Urinary bladder (tissue), 4 donors: ENCODE measurements at places on chromosomes 1 and 21. TPM values are rescaled to one million over a fixed set of nuclear protein-coding genes. Genes with fewer than 3 reads are reported as not detected.

SLC5A9 gene
- total RNA-seq: 0.16 TPM

ASCL5 gene
- not detected for total RNA-seq

FCRL6 gene
- not detected for total RNA-seq

SPRR1A gene
- total RNA-seq: not detected

STYXL2 gene
- total RNA-seq: 3.6 TPM

ELAPOR1 gene
- 0.74 TPM for total RNA-seq

CHD5 gene
- total RNA-seq: 0.53 TPM

PHACTR4 gene
- total RNA-seq: 20.2 TPM

LEFTY1 gene
- total RNA-seq: 0.79 TPM

NUDT17 gene
- 5.9 TPM for total RNA-seq

OR10Z1 gene
- not detected for total RNA-seq

SEMA4A gene
- total RNA-seq: 7.3 TPM

OLFML3 gene
- 206 TPM for total RNA-seq

CD160 gene
- total RNA-seq: 1.0 TPM

TNFRSF8 gene
- total RNA-seq: 0.26 TPM

PRDM2 gene
- 34.2 TPM for total RNA-seq

TRIM46 gene
- total RNA-seq: 0.85 TPM

FGR gene
- 3.4 TPM for total RNA-seq

CHI3L1 gene
- total RNA-seq: 0.53 TPM

ELF3 gene
- total RNA-seq: 123 TPM

KCNC4 gene
- total RNA-seq: 1.7 TPM

ACADM gene
- total RNA-seq: 90.3 TPM

UTS2 gene
- 0.16 TPM for total RNA-seq

FCN3 gene
- total RNA-seq: not detected

KIRREL1 gene
- total RNA-seq: 48.6 TPM

SMIM1 gene
- total RNA-seq: not detected

PARS2 gene
- 3.3 TPM for total RNA-seq

RIPPLY3 gene
- not detected for total RNA-seq

DLGAP3 gene
- total RNA-seq: not detected

TBX19 gene
- 1.1 TPM for total RNA-seq

RNPC3 gene
- total RNA-seq: 44.8 TPM

HHIPL2 gene
- total RNA-seq: 0.53 TPM

LCE3D gene
- not detected for total RNA-seq

FNDC10 gene
- 0.58 TPM for total RNA-seq

RNU1-2 gene
- total RNA-seq: under 0.01 TPM

IQCC gene
- total RNA-seq: 3.2 TPM

CCDC27 gene
- total RNA-seq: not detected

NEK2 gene
- total RNA-seq: 13.1 TPM

TMEM222 gene
- 12.8 TPM for total RNA-seq

CFAP57 gene
- 0.11 TPM for total RNA-seq

SLFNL1 gene
- total RNA-seq: 0.69 TPM

CYP4A11 gene
- total RNA-seq: not detected
